Gastrocnemius medialis (tissue), 4 donors: ENCODE measurements at places on chromosomes 5 and 9.

DNA sequence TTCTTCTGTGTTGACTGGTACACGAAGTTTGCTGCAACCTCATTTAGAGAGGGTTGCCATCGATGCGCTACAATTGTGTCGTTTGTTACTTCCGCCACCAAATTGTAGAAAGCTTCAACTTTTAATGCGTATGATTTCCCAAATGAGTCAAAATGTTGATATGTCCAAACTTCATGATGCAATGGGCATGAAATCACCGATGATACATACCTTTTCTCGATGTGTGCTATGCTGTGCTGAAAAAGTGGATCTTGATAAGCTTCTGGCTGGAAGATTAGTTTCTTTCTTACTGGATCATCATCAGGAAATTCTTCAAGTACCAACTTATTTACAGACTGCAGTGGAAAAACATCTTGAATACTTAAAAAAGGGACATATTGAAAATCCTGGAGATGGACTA, 65.7 kb downstream of the TMEM38B start:
- no peak overlapping the region for H3K4me3 ChIP-seq
- no peaks in the 10 kb centered on the region for H3K27me3 ChIP-seq
- H3K27ac ChIP-seq: no peak overlapping the region
- DNase-seq: no peak

GRCh38 chr9:93020771-93021670, 37.5 kb upstream of the SUSD3 start:
- no peaks in the 10 kb centered on the region for H3K36me3 ChIP-seq
- no peaks in the 10 kb centered on the region for H3K27me3 ChIP-seq
- H3K27ac ChIP-seq: no peak overlapping the region
- H3K4me3 ChIP-seq: no peak overlapping the region
- no peaks in the 10 kb centered on the region for H3K4me1 ChIP-seq

GRCh38 chr5:134249469-134250379, 23.9 kb upstream of the PPP2CA start:
- H3K4me3 ChIP-seq: no peak overlapping the region
- H3K36me3 ChIP-seq: no peaks in the 10 kb centered on the region
- H3K27me3 ChIP-seq: no peaks in the 10 kb centered on the region
- peaks cover 18% of the 10 kb centered on the region for H3K4me1 ChIP-seq

GRCh38 chr9:36991516-36992134, 42.4 kb downstream of the PAX5 start:
- H3K27ac ChIP-seq: no peak overlapping the region
- H3K27me3 ChIP-seq: peaks cover 45% of the 10 kb centered on the region
- H3K36me3 ChIP-seq: no peaks in the 10 kb centered on the region
- H3K4me3 ChIP-seq: no peak overlapping the region

- DNase-seq: no peak
- peaks cover 16% of the 10 kb centered on the region for H3K4me1 ChIP-seq
- no peaks in the 10 kb centered on the region for H3K36me3 ChIP-seq
- H3K4me3 ChIP-seq: peak overlapping the region; percentile 74
- H3K27ac ChIP-seq: no peak overlapping the region
Measured at GRCh38 chr5:893137-893506, 438 bp downstream of the TRIP13 start.
